ENCODE measurements at places on chromosomes 2 and 18.

DNA sequence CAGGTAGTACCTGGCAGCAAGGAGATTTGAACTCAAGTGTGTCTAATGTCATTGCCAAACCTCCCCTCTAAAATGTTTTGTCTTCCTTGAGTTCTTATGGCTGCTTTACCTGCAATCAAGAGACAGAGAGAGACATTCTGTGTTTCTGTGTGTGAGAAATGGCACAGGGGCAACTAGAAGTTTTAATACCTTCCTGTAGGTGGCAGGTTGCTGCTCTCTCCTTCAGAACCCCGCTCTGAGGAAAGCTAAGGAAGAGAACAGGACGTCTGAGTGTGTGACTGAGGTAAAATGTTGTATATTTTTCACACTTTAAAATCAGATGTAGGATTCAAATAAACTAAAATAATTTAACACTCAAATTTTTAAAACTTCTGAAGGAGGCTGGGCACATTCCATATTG, 19.2 kb downstream of the DTNA start:
- DNase-seq, result no peak

DNA sequence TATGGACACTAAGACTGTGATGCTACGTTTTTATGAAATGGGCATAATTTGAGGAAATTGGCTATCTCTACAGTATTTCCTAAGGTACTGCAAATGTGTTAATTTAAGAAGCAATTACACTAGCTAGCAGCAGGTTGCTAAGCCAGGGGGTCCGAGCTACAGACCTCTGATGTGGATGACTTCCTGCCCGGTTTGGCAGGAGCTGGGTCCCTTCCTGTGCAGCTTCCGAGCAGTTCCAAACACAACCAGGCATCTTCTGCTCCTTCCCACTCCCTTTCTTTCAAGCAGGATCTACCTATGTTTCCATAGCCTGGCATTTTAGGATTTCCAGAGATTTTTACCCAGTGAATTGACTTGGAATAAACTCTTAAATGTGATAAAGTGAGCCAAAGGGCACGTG, 55.7 kb downstream of the SCN2A start:
- no peak for DNase-seq

DNA sequence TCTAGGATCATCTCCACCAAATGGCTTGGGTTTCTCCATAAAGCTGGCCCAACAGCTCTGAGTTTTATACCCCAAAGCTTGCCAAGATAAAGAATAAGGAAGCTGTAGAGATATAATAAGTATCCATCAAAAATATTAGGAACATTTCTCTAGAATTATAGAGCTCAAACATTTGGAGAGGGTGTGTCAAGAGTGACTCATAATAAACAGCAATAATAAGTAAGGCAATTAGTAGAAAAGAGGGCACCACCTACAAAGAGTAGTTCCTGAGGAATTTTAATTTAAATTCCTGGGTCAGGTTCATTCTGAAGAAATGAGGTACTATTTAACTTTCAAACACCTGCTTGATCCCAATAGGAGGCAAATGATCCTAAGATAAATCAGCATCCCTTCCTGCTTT, 41.4 kb upstream of the NCKAP5 start:
- DNase-seq, result no peak

DNA sequence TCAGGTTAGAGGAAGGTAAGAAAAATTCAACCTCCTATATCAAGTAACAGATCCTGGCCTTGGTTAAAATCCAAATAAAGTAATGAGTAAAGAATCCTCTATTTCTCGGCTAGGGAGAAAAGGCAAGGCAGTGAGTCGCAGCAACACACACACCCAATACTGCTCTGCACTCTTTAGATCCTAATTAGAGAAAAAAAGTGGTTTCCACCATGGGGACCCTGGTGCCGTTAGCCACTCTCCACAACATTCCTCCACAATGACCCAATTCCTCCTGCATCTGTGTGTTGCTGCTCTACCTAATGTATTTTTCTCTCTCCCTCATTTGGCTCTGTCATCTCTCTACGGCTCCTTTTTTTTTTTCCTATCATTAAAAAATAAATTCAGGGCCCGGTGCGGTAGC, 462.7 kb downstream of the METTL4 start:
- no peak for DNase-seq

GRCh38 chr2:99611034-99611433, 121.2 kb upstream of the REV1 start:
- no peak for DNase-seq

DNA sequence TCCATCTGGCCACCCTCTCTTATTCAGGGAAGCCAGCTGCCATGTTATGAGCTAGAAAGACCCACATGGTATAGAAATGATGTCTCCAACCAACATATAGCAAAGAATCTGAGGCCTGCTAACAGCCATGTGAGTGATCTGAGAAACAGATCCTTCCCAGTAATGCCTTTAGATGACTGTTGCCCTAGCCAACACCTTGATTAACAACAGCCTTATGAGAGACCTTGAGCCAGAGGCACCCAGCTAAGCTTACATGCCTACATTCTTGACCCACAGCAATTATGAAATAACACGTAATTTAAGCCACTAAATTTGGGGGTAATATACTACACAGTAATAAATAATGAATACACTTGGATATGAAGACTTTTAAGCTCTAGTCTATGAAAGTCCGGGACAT, 13.0 kb downstream of the KANSL1L start:
- no peak for DNase-seq

GRCh38 chr2:216904974-216905373, 45.1 kb upstream of the TNP1 start:
- DNase-seq, result no peak

GRCh38 chr18:76548541-76548940, 53.5 kb upstream of the ZNF516 start:
- no peak for DNase-seq
